ENCODE measurements at places on chromosomes 16 and 17.

- no peaks in the 10 kb centered on the region for H3K4me1 ChIP-seq
- no peak overlapping the region for H3K27ac ChIP-seq
- H3K4me3 ChIP-seq, result no peak overlapping the region
- H3K27me3 ChIP-seq, result peaks cover 71% of the 10 kb centered on the region
- no peak for DNase-seq
Measured at GRCh38 chr16:67975321-67976105, 4.8 kb downstream of the DPEP3 start.

DNA sequence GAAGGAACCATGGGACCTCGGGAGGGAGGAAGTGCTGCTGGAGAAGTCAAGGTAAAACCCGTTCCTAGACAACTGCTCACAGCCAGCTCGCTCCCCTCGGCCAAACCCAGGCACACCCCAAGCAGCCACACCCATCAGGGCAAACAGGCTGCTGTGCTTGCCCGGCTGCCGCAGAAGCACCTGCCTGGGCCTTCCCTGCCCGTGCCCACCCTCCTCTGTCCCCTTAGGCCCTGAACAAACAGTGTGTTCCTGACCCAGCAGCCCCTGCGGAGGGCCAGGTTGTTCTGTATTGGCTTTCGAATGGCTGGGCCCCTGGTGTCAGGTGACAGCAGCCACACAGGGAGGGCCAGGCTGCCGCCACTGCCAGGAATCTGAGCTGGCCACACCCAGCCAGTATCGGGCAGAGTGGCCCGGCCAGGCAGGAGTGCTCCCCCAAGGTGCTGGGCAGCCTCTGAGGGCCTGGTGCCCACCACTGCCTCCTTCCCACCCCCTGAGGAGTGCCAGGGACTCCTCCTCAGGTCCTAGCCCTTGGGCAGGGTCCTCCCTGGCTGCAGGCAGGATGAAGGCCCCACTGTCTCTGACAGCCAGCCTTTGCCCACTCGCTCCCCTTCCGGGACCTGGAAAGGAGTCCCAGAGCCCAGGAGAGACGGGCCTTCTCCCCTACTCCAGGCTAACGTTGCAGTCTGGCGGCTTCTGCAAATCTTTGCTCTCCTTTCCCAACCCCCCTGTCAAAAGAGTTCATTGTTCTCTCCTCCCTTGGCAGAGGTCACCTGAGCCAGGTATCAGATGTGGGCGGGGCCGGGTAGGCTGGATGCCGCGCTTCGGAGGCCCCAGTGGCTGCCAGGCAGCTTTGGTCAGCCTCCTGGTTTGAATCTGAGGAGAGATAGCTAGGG lies 24.0 kb downstream of the LLGL2 start:
- H3K27ac ChIP-seq, result no peak overlapping the region
- H3K36me3 ChIP-seq, result no peaks in the 10 kb centered on the region
- H3K27me3 ChIP-seq, result no peaks in the 10 kb centered on the region
- no peaks in the 10 kb centered on the region for H3K4me1 ChIP-seq
- no peak overlapping the region for H3K4me3 ChIP-seq
- no peak for DNase-seq

DNA sequence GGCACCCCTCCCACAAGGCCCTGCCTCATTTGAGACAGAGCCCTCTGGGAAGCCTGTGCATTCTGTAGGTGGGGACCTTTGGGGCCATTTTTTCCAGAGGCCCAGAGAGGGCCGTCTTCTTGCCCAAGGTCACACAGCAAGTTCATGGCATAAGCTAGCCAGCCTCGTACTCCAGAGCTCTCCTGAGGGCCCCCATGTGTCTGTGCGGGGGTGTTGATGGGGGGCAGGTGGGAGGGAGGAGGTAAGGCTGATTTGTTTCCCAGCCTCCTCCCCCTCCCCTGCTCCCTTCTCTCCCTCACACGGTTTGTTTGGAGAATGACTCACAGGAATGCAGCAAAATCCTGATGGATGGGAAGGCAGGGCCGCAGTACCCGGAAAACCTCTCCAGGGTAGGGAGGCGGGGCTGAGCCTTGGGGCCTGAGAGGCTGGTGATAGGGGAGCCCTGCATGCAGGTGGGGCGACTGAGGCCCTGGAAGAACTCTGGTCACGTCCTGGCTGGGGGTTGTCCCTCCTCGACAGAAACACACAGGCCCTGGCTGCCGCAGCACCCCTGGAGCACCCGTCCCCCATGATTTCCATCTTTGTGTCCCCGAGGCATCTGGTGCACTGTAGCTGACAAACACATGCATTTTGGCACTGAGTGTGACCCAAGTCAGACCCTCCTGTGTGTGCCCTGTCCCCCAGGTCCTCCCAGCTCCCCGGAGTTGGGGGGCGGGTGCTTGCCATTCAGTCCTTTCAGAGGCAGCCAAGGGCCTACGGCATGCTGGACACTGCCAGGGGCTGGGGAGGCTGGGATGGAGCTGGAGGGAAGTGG lies 29.7 kb downstream of the RAI1 start:
- H3K4me1 ChIP-seq, result peaks cover 18% of the 10 kb centered on the region
- no peak overlapping the region for H3K27ac ChIP-seq
- no peak overlapping the region for H3K4me3 ChIP-seq
- no peak for DNase-seq
- H3K36me3 ChIP-seq, result no peaks in the 10 kb centered on the region
- H3K27me3 ChIP-seq, result no peaks in the 10 kb centered on the region

- peaks cover 1% of the 10 kb centered on the region for H3K4me1 ChIP-seq
- no peak overlapping the region for H3K27ac ChIP-seq
- H3K4me3 ChIP-seq, result no peak overlapping the region
- DNase-seq, result no peak
- H3K27me3 ChIP-seq, result no peaks in the 10 kb centered on the region
Measured at GRCh38 chr17:61015966-61016365, 338.3 kb downstream of the BCAS3 start.

GRCh38 chr16:66840883-66841282 lies 3.3 kb upstream of the CA7 start:
- H3K4me1 ChIP-seq, result peaks cover 9% of the 10 kb centered on the region
- no peak overlapping the region for H3K27ac ChIP-seq

DNA sequence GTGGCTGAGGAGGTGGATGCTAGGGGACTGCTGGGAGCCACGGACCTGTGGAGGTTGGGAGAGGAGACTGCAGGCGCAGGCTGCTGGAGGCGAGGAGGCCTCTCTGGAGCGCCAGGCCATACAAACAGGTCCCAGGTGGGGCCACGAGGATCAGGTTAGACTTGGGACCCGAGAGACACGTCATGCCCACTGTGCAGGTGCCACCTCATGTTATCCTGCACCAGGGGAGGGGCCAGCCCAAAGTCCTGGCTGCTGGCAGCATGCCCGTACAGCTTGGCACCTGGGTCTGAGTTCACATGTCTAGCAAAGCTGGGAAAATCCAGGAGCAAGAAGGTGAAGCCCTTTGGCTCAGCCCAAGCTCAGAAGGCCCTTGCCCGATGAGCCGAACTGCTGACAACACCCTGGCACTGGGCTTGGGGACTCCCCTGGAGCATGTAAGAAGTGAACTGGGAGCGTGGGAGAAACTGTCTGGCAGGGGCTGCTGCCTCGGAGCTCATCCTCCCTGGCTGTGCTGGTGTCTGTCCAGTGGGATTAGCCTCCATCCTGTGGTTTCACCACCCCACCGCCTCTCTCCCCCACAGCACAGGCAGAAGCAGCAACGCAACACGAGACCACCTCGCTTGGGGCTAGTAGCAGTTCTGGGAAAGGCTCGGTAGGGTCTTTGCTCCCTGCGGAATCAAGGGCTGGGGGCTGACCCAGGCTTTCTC lies 5.3 kb downstream of the ARHGDIA start:
- DNase-seq, result no peak
- H3K27me3 ChIP-seq, result peaks cover 2% of the 10 kb centered on the region
- H3K27ac ChIP-seq, result peak overlapping the region; percentile 81
- peaks cover 34% of the 10 kb centered on the region for H3K36me3 ChIP-seq
- H3K4me1 ChIP-seq, result peaks cover 56% of the 10 kb centered on the region
- H3K4me3 ChIP-seq, result no peak overlapping the region

GRCh38 chr16:17364319-17365210 lies 106.2 kb downstream of the XYLT1 start:
- peak overlapping the region; percentile 78 for H3K27ac ChIP-seq
- peaks cover 99% of the 10 kb centered on the region for H3K4me1 ChIP-seq
- DNase-seq, result peak; percentile 75
- H3K4me3 ChIP-seq, result peak overlapping the region; percentile 21
- no peaks in the 10 kb centered on the region for H3K27me3 ChIP-seq
- H3K36me3 ChIP-seq, result peaks cover 51% of the 10 kb centered on the region

DNA sequence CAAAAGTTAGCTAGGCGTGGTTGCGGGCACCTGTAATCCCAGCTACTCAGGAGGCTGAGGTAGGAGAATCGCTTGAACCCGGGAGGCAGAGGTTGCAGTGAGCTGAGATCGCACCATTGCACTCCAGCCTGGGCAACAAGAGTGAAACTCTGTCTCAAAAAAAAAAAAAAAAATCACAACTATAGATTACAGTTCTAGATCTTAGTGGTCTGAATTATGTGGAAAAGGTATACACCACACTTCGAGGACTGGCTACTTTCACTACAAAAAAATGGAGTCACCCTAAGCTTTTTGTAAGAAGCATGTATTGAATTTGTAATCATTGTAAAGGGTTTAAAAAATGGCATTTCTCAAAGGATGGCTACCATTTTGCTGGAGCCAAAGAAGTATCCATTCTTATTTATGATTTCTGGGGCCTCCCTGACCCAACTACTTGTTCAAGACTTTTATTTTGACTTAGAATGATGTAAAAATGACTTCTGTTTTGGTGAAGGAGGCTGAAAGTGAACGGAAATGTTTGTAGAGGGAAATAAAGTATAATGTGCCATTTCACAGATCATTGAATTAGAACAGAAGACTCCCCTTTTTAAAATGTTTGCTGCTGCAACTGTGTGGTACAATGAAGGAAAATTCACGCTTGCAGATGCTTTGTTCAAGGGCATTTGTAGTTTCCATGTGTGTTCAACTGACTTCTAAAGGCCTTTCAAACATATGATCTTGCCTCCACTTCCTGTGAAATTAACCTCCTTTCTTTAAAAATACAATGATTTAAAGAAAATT lies 37.1 kb upstream of the NOL11 start:
- H3K27ac ChIP-seq, result no peak overlapping the region
- DNase-seq, result no peak
- no peak overlapping the region for H3K4me3 ChIP-seq
- H3K36me3 ChIP-seq, result peaks cover 6% of the 10 kb centered on the region

GRCh38 chr16:3480901-3481695 lies 14.2 kb downstream of the C16orf90 start:
- H3K4me1 ChIP-seq, result no peaks in the 10 kb centered on the region
- no peak overlapping the region for H3K27ac ChIP-seq
- DNase-seq, result no peak
- no peak overlapping the region for H3K4me3 ChIP-seq

DNA sequence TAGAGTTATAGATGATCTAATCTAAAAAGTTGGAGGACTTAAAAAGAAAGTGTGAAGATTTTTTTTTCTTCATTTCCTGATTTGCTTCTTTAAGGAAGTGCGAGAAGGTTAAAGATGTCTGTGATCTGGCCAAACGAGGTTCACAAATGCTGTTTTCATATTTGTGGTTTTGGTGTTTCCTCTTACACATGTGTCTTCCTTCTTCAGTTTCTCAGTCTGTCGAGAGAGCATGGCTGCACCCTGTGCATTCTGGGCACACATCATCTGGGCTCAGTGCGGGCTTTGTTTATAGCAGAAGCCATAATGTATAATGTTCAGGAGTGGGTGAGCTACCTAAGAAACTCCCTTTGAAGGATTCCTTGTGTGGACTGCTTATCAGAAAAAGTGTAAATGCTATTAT lies 260.4 kb upstream of the TBX2 start:
- H3K36me3 ChIP-seq, result peaks cover 4% of the 10 kb centered on the region
- DNase-seq, result peak; percentile 75
- peaks cover 36% of the 10 kb centered on the region for H3K4me1 ChIP-seq
- H3K27ac ChIP-seq, result peak overlapping the region; percentile 65

GRCh38 chr17:80782536-80783427 lies 208.9 kb upstream of the CHMP6 start:
- peak overlapping the region; percentile 97 for H3K27ac ChIP-seq
- peaks cover 96% of the 10 kb centered on the region for H3K4me1 ChIP-seq
- H3K27me3 ChIP-seq, result peaks cover 3% of the 10 kb centered on the region
- peak; percentile 79 for DNase-seq
- H3K36me3 ChIP-seq, result peaks cover 40% of the 10 kb centered on the region

DNA sequence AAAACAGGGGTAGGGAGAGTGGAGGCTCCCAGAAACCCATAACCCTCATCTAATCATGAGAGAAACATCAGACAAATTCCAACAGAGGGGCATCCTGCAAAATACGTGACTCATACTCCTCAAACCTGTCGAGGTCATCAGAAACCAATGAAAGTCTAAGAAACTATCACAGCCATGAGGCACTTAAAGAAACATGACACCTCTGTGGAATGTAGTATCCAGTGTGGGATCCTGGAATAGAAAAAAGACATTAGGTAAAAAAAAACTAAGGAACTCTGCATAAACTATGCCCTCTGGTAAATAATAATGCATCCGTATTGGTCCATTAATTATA lies 16.4 kb downstream of the CDH5 start:
- H3K4me3 ChIP-seq, result no peak overlapping the region
- H3K4me1 ChIP-seq, result no peaks in the 10 kb centered on the region
- H3K27me3 ChIP-seq, result peaks cover 22% of the 10 kb centered on the region
- no peak overlapping the region for H3K27ac ChIP-seq
- DNase-seq, result no peak

GRCh38 chr16:29029168-29029994 lies 44.5 kb downstream of the LAT start:
- H3K27ac ChIP-seq, result no peak overlapping the region
- no peaks in the 10 kb centered on the region for H3K36me3 ChIP-seq
- H3K4me1 ChIP-seq, result peaks cover 34% of the 10 kb centered on the region
- H3K4me3 ChIP-seq, result no peak overlapping the region

- no peak for DNase-seq
- H3K4me3 ChIP-seq, result no peak overlapping the region
- H3K36me3 ChIP-seq, result peaks cover 33% of the 10 kb centered on the region
- H3K4me1 ChIP-seq, result peaks cover 71% of the 10 kb centered on the region
- H3K27me3 ChIP-seq, result no peaks in the 10 kb centered on the region
Measured at GRCh38 chr17:32330147-32330546, 11.8 kb downstream of the C17orf75 start.

- peaks cover 53% of the 10 kb centered on the region for H3K27me3 ChIP-seq
- no peak for DNase-seq
- H3K4me1 ChIP-seq, result no peaks in the 10 kb centered on the region
Measured at GRCh38 chr17:79664930-79665737, 54.3 kb upstream of the RBFOX3 start.

- peak overlapping the region; percentile 88 for H3K27ac ChIP-seq
- no peak for DNase-seq
- H3K27me3 ChIP-seq, result no peaks in the 10 kb centered on the region
- H3K4me3 ChIP-seq, result peak overlapping the region; percentile 72
Measured at GRCh38 chr17:37604556-37604955, 4.7 kb downstream of the SYNRG start.

DNA sequence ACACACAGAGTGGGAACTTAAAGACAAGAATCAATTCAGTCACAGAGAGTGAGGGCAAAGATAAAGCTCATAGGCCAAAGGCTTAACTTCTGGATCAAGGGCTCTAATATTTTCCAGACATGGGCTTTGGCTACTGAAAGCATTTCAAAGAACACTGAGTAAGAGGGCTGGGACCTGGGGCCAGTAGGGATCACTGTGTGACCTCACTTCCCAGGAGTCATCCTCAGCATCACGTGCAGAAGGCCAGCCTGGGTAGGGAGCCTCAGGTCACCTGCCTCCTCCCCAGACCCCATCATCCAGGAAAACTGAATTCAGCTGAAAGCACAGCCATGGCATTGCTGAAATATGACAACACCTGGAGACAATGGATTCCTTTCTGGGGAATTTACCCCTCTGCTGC lies 163.5 kb downstream of the RAB11FIP4 start:
- no peak overlapping the region for H3K4me3 ChIP-seq
- peaks cover 62% of the 10 kb centered on the region for H3K27me3 ChIP-seq
- no peak for DNase-seq

GRCh38 chr17:17770632-17771044 lies 66.1 kb downstream of the SREBF1 start:
- H3K4me1 ChIP-seq, result peaks cover 8% of the 10 kb centered on the region
- H3K27me3 ChIP-seq, result no peaks in the 10 kb centered on the region
- H3K4me3 ChIP-seq, result no peak overlapping the region
- H3K27ac ChIP-seq, result no peak overlapping the region

All from activated naive CD4-positive, alpha-beta T cell treated with anti-CD3 and anti-CD28 coated beads, Interleukin-2, amount 10 ng/mL, durations not matched to agents 7 days and 5 days (primary cell).